GM23338 (cell line): ENCODE measurements at places on chromosomes 16 and 17.

DNA sequence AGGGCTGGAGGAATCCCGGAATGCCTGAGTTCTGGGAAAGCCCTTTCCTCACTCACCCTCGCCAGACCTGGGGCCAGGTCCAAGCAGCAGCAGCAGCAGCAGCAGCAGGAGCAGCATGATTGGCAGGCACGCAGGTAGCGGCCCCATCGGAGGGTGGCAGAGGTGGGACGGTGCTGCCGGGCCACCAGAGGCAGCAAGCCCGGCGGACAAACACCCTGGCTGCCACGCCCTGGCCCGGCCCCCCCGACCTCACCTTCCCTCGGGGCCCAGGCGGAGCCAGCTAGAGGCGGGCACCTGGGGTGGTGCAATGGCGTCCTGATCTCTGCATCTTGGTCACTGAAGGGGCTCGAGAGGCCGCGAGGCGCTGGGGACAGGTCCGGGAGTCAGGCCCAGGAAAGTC is 122.4 kb downstream of the LAT start:
- no peak overlapping the region for H3K27ac ChIP-seq
- H3K36me3 ChIP-seq, result no peaks in the 10 kb centered on the region
- no peaks in the 10 kb centered on the region for H3K4me1 ChIP-seq
- peak overlapping the region; percentile 58 for H3K4me3 ChIP-seq

DNA sequence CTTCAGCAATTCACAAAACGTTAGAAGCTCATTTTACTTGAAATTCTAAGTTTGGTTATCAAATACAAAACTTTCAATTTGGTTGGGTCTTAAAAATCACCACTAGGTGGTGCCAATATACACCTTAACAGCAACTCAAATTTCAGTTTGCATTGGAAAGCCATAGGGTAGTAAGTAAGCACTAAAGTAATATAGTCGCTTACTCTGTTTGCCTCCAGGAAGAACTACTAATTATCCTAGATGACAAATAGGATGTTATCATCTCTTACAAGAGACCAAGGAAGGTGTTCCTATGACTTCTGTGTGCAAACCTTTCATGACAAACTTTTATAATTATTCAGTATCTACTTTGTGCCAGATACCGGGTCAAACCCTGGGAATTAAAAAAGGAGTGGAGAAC is 93.3 kb downstream of the MYO1D start:
- no peak overlapping the region for H3K4me3 ChIP-seq
- no peaks in the 10 kb centered on the region for H3K27me3 ChIP-seq
- no peaks in the 10 kb centered on the region for H3K36me3 ChIP-seq
- no peak overlapping the region for H3K27ac ChIP-seq
- no peaks in the 10 kb centered on the region for H3K4me1 ChIP-seq
- peak; percentile 84 for DNase-seq

DNA sequence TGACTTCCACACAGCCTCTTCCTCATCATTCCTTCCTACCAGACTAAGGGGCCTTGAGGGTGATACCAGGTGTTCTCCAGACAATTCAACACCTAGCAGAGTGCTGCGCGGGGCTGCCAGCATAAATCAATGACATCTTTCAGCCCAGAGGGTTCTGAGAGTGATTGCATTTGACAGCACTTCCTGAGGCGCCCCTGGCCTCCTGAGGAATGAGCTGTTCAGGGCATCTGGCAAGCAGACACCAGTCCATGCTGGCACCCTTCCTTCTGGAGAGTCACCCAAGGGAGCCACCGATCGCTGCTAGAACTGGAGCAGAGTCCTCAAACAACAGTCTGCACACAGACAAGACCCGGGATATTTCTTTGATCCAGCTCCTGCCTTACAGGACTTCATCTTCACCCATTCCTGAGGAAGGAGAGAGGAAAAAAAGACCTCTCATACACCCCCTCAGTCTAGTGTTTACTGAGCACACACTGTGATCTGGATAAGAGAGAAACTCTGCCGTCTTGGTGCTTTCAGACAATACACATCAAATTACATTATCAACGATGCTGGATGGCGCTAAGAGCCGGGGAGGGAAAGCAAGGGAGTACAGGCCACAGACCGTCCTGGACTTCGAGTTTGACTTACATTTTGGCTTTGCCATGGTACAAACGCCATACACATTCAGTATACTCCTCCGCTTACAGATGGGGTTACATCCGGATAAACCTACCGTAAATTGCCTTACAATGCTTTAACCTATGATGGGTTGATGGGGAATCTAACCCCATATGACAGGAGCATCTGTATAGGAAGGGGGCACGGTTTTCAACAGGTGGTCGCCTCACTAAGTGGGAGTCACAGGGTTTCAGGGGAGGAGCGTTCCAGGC is 23.0 kb downstream of the NPTX1 start:
- H3K36me3 ChIP-seq, result no peaks in the 10 kb centered on the region
- H3K4me3 ChIP-seq, result peak overlapping the region; percentile 87; the same call in 1 of the 2 replicates
- H3K27ac ChIP-seq, result no peak overlapping the region

GRCh38 chr16:58537124-58537906 is 22.0 kb downstream of the SETD6 start:
- H3K4me3 ChIP-seq, result no peak overlapping the region
- no peak for DNase-seq
- H3K36me3 ChIP-seq, result peaks cover 92% of the 10 kb centered on the region
- H3K27me3 ChIP-seq, result no peaks in the 10 kb centered on the region

GRCh38 chr16:29744541-29745101 is 1.2 kb downstream of the C16orf54 start:
- peak; percentile 33 for DNase-seq
- no peaks in the 10 kb centered on the region for H3K27me3 ChIP-seq
- no peaks in the 10 kb centered on the region for H3K36me3 ChIP-seq
- peaks cover 3% of the 10 kb centered on the region; the same call in 1 of the 2 replicates for H3K4me1 ChIP-seq
